ENCODE measurements at places on chromosomes 6 and 20.

GRCh38 chr20:50837532-50838321 lies 42.9 kb downstream of the BCAS4 start:
- ATAC-seq: peak; percentile 45

DNA sequence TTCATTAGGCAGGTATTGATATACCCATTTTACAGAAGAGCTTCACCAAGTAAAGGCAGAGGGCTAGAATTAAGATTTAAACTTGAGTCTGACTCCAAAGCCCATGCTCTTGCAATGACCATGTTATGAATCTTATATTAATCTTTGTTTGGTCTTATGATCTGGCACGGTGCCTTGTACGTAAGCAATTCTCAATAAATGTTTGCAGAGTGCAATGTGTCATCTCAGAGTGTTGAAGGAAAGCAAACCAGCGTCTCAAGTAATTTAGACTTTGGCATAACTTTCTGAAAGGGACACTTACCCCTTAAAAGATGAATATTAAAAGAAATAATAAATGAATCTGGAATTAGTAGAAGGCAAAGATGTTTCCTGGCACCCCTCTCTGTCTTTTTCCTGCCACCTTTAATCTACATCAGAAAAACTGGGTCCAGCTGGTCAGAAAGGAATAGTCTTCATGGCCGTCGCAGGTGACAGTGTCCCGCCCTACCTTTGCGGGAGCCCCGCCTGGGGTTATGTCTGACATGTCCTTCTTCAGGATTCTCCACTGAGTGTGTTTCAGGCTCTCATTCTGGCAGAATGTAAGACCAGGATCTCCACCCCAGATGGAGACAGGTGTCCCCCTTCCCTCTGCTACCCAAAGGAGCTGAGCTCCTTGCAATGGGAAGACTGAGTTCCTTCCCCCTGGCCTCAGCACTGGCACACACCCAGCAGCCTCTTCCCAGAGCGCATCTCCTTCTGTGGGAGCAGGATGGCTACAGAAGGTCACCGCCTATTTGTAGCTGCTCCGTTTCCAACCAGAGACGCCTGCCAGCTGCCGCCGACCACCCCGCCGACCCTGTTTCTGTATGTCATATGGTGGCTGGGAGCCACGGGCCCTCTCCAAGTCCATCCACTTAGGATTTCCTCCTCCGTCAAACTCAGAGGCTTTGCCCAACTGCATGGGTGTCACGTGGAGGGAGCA lies 266.3 kb upstream of the ECI2 start:
- ATAC-seq: no peak

- no peak for ATAC-seq
These were observed 518.6 kb downstream of the BMP2 start for GRCh38 chr20:7285918-7286556.

DNA sequence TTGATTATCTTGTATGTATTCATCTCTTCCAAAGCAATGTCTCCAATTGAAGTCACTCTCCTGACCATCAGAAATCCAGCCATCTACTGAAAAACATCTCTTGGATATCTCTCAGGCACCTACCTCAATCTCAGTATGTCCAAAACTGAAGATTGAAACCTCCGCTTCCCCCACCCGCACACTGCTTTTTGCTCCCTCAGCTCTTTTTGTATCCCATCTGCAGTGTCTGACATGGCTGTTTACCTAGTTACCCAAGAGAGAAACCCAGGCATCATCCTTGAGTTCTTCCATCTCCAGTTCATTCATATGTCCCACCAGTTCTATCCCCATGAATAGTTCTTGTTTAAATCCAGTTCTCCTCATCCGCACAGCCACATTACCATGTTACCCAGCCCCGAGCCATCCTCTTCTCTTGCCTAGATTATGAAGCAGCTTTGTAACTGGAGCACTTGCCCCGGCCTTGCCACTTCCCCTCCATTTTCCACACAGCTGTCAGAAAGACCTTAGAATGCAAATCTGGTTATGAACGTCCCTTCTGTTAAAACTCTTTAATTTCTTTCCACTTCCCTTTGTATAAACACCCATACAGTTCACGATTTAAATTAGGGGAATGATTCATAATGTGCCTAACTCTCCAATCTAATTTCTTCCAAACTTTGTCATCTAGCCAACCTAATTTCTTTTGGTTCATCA lies 40.5 kb upstream of the GCLC start:
- ATAC-seq: no peak

DNA sequence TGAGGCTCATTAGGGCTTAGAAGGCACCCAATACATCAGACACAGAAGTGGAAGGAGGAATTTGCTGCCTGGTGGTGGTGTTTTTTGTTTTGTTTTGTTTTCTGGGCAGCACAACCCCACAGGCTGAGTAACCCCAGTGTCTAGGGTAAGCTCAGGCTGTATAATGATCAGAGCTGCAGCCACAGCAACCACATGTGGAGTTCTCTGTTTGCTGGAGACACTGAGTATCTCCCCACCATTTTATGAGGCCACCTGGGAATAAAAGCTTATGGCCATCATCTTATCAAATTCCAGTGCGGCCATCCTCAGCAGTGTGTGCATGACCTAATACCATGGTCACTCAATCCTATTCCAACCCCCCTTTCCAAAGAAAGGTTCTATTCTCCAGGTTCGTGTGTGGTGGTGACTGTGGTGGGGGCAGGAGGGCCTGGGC lies 3.4 kb upstream of the DLL1 start:
- no peak for ATAC-seq

- no peak for ATAC-seq
These were observed 5.0 kb downstream of the MDFI start for GRCh38 chr6:41642960-41643898.

All from activated CD4-positive, CD25-positive, alpha-beta regulatory T cell treated with anti-CD3 and anti-CD28 coated beads, Interleukin-2, amount 50 U/mL, for 24 hours (primary cell).